ENCODE measurements at places on chromosomes 6 and 20.
A peak's percentile ranks its signal among the peaks of the same experiment; 100 is the strongest.

DNA sequence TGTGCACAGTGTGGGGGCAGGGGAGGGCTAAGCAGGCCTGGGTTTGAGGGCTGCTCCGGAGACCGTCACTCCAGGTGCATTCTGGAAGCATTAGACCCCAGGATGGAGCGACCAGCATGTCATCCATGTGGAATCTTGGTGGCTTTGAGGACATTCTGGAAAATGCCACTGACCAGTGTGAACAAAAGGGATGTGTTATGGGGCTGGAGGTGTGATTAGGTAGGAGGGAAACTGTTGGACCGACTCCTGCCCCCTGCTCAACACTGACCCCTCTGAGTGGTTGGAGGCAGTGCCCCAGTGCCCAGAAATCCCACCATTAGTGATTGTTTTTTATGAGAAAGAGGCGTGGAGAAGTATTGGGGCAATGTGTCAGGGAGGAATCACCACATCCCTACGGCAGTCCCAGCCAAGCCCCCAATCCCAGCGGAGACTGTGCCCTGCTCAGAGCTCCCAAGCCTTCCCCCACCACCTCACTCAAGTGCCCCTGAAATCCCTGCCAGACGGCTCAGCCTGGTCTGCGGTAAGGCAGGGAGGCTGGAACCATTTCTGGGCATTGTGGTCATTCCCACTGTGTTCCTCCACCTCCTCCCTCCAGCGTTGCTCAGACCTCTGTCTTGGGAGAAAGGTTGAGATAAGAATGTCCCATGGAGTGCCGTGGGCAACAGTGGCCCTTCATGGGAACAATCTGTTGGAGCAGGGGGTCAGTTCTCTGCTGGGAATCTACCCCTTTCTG lies 44.0 kb upstream of the TTPAL start:
- DNase-seq = peak; percentile 78

DNA sequence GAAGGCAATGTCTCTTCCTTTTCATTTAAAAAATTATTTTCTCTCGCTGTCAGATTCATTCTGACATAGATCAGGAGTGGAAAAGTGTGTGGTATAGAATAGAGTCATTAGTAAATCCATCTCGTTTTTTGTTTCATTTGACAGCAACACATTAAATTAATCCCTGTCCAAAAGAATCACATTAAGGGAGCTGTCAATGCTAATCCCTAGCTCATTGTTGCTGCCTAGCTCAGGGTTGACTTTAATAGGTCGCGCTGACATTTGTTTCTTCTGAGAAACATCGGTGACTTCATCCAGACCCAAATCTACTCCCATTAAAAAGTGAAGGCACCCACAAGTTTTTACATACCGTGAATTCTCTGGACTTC lies 25.4 kb upstream of the MAP3K7 start:
- DNase-seq = no peak

DNA sequence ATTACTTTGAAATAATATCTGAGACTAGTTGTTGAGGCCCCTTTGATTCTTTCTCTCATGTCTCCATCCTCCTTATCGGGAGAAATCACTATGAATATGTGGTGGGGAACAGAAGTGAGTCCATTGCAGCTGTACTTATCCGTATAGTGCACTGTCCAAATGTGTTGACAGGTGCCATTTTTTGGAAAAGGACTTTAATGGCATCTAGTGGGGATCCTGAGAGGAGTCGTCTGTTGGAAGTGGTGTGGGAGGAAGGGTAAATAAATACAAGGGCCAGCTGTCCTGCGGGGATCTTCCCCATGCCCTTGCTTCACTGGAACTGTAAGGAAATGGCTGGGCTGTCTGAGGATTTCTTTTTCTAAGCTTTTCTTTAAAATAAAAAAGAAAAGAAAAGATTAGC lies 19.4 kb downstream of the TPX2 start:
- no peak for DNase-seq

GRCh38 chr6:54717849-54718455 lies 128.6 kb upstream of the FAM83B start:
- no peak for DNase-seq

- DNase-seq = no peak
These were observed 83.5 kb downstream of the LYRM2 start for GRCh38 chr6:89555031-89555430.

DNA sequence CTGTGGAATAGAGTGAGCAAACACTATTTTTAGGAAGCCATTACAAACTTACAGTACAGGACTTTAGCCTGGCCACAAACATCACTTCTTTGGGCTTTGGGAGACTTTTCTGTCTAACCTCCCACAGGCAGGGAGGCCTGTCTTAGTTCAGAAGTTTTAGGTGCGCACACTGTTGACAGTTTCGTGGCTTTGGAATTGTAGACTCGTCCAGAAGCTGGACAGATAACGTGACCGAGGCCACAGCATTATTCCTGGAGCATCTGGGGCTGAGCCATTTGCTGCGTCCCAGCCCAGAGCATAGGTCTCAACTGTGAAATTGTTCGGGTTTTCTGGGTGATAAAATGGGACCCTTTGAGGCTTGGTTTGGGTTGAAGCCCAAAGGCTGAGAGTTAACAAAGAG lies 53.8 kb downstream of the NDUFAF5 start:
- no peak for DNase-seq

- no peak for DNase-seq
These were observed 4.9 kb downstream of the PREP start for GRCh38 chr6:105397987-105398386.

- no peak for DNase-seq
These were observed 4.1 kb upstream of the DLL1 start for GRCh38 chr6:170294813-170295509.

DNA sequence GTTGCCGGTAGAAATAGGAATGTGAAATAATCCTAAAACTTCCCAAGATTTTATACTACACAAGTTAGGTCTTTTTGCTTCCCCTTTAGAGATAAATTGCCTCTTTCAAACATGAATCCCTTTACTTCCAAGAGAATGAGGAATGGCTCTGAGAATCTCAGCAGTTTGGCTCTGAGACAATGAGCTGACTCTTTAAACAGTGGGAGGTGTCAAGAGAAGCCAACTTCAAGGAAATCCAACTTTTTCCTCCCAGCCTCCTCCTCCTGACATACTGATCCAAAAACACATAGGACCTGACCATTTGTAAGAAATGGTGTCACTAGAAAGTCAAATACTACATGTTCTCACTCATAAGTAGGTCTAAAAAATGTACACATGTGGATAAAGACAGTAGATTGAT lies 154.2 kb downstream of the ALDH8A1 start:
- no peak for DNase-seq

DNA sequence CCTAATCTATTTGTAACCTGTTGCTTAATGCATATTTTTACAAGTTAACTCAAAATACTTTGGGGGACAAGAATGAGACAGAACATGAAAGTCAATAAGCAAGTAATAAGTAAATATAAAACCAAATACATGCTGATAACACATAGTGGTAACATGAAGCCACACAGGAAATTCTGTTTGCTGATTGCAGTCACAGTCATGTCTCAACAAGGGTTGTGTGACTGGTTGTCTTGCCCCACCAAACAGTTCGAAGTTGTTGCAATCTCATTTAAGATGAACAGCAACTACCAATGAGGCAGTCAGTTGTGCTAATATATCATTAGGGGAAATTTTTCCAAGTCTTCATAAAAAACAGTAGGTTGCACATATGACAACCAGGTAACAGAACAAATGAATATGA lies 14.5 kb downstream of the CD24 start:
- no peak for DNase-seq

GRCh38 chr6:73879501-73880293 lies 183.7 kb downstream of the CD109 start:
- no peak for DNase-seq

DNA sequence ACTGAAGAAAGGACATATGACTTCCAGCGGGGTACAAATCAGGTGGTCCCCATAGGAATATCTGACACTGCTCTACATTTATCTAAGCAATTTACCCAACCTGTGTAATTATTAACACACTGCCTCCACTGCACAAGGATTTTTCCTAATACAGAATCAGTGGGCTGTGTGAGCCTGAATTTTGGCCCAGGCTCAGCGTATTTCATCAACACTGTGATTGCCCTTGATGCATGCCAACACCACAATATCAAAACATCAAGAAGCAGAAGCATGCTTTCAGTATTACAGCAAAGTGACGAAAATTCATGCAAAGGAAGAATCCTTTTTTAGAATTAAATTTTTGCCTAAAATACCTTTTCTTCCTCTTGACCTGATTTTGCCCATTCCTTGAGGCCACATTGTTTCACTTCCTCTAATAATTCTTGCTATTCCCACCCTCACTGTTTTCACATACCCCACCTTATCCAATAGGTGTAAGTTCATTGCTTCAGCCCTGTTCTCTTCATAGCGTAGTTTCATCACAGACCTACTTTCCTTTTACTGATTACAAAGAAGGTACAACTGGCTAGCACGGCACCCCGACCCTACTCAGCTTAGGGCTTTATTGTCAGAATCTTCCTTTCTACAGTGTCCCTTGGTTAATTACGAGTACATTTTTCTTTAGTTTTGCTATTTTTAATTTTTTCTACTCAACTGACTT lies 83.7 kb upstream of the PTCHD4 start:
- no peak for DNase-seq

GRCh38 chr6:126535138-126535537 lies 195.2 kb downstream of the CENPW start:
- no peak for DNase-seq

DNA sequence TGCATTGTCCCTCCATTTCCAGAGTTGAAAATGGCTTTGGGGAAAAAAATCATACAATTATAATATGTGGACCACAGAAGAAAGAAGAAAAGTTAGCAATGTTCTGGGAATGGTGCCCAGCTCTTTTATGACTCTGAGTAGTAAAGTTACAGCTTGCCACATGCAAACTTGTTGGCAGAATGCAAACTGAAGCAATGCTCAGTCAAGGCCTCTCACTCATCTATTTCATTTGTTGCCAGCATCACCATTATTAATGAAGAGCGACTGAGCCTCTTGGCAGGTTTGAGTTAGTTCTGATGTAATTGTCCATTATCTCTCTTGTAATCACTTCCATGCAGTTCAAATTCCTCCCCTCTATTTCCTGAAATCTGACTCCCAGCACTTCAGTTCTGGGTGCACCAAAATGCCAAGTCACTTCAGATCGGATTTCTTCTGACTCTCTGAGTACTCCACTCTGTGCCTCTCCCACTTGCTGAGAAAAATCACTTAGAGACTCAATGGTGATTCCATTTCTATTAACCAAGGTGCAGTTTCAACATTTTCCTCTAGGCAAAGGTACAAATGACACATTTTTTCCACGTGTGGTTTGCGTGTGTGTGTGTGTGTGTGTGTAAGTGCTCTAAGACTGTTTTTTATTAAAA lies 154.4 kb upstream of the STMND1 start:
- no peak for DNase-seq

DNA sequence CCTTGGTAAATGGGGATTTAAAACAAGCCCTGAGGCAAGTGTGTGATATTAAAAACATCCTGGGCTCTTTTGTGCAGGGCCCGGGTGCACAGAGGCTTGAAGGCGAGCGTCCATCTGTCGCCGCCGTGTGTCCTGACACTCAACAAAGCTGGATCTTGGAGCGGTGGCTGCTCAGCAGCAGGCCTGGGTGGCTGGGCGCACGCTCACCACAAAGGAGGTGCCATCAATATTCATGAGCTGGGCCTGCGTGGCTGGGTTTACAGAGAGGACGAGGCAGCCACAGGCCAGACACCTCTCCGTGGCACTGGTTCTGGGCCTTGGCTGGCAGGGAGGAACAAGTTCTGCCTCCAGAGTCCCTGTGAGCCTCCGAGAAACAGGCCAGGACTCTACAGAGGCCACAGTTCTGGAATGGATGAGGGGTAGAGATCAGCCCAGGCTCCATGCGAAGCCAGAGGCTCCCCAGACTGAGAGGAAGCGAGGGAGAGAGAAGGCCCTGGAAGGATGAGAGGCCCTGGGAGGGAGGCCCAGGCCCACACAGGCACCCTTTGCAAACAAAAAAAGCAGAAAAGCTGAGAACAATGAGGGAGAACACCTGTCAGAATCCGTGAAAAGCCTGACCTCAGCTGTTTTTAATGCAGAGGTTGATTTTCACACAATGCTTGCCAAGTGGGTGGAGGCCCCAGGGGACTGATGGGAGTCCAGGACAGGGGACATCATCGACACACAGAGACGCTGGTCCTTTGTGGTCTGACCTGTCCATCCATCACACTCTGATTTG lies 21.9 kb downstream of the BHLHE23 start:
- no peak for DNase-seq

GRCh38 chr6:110246900-110247546 lies 66.8 kb downstream of the CDC40 start:
- no peak for DNase-seq

GRCh38 chr6:128118401-128118800 lies 217.5 kb upstream of the THEMIS start:
- DNase-seq = no peak

DNA sequence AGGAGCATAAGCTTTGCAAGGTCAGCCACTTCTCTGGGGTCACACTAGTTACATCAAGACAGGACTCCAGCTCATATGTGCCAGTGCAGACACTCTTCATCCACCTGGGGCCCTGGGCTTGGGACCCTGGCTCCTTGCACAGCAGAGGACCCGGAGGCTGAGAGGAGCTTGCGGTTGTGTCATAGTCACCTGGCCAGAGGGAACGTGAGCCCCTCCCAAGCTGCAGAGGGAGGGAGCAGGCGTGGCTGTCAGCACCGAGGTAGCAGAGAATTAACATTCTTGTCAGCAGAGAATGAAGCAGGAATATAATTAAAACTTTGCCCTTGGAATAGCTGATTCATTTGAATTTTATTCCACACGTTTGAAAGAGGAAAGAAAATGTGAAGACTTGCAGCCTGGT lies 36.8 kb downstream of the BCAS4 start:
- peak; percentile 76 for DNase-seq

- no peak for DNase-seq
These were observed 177.0 kb downstream of the ARID1B start for GRCh38 chr6:156954191-156954590.

DNA sequence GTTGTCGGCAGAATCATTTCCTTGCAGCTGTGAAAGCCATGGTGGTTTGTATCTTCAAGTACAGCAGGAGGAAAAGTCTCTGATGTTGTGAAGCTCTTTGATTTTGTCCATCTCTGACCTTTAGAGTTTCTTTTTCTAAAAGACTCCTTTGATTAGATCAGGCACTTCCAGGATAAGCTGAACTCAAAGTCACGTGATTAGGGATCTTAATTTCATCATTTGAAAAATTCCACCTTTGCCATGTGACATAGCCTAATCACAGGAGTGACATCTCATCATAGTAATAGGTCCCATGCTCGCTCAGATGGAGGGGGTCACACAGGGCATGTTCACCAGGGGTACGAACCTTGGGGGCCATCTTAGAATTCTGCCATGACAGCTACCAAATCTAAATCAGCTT lies 441.5 kb upstream of the CDH4 start:
- no peak for DNase-seq

GRCh38 chr6:1821164-1821512 lies 211.4 kb downstream of the FOXC1 start:
- no peak for DNase-seq

GRCh38 chr6:169452117-169452868 lies 198.6 kb upstream of the THBS2 start:
- DNase-seq = no peak

- DNase-seq = no peak
These were observed 4.1 kb downstream of the PNPLA1 start for GRCh38 chr6:36273802-36274514.
